ENCODE measurements at places on chromosomes 1 and 21.

DNA sequence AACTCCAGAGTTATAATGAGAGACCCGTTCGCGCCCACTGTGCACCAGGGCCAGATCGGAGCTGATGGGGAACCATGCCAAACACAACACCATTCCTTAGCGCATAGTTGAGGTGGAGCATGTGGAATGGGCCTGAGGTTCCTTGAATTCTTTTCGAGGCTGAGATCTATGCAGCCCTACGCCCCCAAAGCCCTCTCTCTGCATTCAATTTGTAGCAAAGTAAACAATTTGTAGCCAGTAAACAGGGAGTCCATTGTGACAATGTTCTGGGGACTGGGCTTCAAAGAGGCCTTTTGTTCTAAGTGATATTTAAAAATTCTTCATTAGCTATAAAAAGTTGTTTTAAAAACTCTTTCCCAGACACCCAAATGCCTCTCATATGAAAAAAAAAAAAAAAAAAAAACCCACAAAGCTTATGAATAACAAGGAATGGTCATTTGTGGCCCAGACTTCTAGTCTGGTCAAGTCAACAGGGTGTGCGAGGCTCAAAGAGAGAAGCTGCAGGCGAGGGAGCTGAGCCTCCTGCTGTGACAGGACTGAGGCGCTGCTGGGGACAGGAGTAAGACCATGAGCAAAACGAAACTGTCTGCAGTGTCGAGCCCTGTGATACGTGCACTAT, 30.6 kb upstream of the KCNE2 start:
- DNase-seq: no peak

GRCh38 chr1:5920201-5920600, 72.0 kb downstream of the NPHP4 start:
- DNase-seq: no peak

DNA sequence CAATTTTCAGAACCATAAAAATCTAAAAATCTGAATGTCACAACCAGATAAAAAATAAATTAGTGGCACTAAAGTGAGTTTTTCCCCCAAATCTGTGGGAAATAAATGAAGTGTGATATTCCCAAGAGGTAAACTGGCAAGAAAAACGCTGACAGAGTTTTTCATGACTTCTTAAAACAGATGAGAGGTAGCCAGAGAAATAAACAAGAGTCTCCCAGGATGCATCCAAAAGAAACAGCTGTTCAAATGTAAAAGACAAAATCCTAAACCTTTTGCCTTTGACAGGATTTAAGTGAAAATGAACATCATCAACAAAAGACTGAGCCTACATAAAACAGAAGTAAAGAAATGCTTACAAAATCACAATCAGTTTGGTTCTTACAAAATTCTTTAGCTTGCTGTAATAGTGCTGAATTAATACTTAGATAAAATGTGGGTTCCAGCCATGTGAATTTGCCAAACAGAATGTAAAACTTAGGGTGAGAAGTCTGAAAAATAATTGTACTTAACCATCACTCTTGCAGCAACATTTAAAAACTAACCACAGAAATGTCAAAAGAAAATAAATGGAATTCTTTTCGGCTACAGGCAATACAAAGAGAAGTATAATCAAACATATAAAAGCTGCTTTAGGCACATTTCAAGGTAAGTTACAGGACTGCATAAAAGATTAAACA, 133.6 kb downstream of the EIF4G3 start:
- no peak for DNase-seq

DNA sequence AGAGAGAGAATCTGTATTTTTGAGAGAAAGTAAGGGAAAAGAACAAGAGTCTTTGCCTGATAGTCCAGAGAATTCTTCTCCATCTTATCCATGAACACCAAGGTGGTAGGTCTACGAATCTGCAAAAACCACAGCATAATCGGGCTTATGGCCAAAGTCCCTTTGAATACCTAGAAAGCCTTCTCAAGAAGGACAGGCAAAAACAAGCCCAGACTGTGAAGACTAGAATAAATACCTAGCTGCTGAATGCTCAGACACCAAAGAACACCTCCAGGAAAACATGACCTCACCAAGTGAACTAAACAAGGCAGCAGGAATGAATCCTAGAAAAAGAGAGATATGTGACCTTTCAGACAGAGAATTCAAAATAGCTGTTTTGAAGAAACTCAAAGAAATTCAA, 79.2 kb downstream of the HFM1 start:
- DNase-seq: no peak

- no peak for DNase-seq
Measured at GRCh38 chr1:234111458-234112142, 207.1 kb downstream of the SLC35F3 start.

- no peak for DNase-seq
Measured at GRCh38 chr1:24961334-24961733, 31.3 kb upstream of the RUNX3 start.

- DNase-seq: no peak
Measured at GRCh38 chr1:86472767-86473166, 4.0 kb downstream of the CLCA1 start.

DNA sequence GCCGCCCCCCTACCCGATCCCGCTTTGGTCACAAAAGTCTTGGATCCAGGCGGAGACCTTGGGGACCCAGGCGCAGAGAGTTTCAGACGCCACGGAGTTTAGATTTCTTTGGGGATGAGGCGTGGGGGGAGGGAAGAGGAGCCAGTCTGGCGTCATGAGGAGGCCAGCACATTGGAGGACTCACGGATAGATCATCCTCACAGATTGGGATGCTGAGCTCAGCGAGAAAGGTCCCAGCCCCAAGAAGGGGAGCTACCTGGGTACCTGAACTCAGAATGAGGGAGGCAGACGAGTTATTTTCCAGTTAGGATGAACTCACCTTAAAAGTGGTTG, 393 bp downstream of the ELAPOR1 start:
- DNase-seq: no peak

DNA sequence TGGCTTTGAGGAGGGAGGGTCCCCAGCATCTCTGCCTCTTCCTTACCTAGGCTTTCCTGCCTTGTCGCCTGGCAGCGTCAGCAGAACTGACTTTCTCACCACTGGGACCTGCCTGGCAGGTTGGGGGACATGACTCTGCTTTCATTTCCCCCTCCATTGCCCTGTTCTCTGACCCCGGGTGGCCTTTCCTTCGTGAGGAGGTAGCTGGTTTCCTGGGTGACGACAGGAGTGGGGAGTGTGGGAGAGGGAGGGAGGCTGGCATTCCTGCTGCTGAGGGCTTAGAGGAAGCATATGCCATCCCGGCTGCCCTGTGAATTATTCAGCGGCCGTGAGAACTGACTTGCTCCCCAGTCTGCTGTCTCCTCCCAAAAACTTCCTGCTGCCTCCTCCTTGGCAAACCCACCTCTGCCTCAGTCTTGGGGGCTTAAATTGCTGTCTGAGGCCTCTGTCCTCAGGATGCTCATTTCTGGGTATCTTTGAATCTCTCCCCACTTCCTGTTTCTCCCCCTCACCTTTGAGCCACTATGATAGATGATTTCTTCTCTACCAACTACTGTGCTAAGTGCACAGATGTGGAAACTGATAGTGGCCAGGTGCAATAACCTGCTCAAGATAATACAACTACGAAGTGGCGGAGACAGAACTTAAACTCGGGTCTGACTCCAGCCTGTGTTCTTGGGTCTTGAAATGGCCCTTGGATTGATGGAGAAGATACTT, 182.0 kb upstream of the CSF3R start:
- no peak for DNase-seq

- no peak for DNase-seq
Measured at GRCh38 chr1:14466006-14466405, 132.5 kb upstream of the KAZN start.

DNA sequence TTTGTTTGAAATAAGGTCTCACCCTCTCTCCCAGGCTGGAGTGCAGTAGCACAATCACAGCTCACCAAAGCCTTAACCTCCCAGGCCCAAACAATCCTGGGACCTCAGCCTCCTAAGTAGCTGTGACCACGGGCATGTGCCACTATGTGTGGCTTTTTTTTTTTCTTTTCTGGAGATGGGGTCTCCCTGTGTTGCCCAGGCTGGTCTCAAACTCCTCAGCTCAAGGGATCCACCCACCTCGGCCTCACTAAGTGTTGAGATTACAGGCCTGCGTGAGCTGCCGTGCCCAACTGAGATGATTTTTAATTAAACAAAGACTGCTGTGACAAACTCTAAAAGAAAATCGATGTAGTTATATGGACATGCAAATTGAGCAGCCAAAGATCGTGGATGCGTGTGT, 768.4 kb upstream of the ADGRL2 start:
- DNase-seq: no peak

GRCh38 chr1:79371802-79372201, 365.3 kb upstream of the ADGRL4 start:
- no peak for DNase-seq

DNA sequence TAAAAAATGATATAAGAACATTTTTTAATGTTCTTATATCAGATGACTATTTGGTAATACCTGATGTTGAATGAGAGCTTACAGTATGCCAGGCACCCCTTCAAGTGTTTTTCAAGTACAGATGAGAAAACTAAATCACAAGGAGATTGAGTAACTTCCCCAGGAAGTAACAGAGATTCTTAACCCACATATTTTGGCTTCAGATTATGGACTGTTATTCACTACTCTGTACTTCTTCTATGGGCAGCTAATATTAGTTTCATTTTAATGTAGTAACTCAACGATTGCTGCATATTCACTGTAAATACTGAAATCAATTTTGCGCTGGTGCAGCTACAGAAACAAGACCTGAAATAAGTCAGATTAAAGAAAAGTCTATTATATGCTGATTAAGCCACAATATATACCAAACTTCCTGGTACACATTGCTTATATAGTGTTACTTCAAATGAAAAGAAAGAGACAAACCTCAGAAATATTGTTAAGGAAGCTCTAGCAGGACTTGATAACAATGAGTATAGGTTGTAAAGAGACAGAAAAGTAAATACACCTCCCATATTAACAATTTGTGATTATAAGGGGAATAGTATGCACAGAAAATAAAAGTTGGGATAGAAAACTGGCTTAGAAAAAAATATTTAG, 19.7 kb downstream of the DPYD start:
- no peak for DNase-seq

DNA sequence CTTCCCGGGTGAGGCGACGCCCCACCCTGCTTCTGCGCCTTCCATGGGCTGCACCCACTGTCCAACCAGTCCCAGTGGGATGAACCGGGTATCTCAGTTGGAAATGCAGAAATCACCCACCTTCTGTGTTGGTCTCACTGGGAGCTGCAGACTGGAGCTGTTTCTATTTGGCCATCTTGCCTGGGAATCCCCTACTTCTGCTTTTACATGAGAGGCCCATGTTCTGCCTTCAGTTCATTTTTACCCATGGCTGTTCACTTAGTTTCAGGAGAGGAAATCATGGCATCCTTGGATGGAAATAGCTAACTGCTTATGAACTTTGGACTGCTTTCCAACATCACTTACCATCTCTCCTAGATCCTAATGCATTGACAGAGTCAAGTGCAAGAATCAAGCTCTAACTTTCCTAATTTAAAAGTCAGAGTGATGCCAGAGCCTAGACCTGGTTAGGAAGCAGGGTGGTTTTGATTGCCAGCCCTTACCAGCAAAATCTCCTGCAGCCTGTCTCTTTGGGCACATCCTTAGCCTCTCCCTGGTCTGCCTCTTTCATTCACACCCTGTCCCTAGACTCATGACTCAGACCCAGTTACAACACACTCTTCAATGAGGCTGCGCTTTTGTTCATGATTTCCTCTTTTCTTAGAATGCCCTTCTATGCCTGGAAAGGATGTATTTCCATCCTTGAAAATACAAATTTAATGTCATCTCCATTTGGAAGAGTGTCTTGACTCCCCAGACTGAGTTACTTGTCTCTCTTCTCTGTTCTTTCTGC, 137.2 kb downstream of the KCTD3 start:
- DNase-seq: no peak

- no peak for DNase-seq
Measured at GRCh38 chr21:45892916-45893739, 88.4 kb upstream of the COL6A1 start.

DNA sequence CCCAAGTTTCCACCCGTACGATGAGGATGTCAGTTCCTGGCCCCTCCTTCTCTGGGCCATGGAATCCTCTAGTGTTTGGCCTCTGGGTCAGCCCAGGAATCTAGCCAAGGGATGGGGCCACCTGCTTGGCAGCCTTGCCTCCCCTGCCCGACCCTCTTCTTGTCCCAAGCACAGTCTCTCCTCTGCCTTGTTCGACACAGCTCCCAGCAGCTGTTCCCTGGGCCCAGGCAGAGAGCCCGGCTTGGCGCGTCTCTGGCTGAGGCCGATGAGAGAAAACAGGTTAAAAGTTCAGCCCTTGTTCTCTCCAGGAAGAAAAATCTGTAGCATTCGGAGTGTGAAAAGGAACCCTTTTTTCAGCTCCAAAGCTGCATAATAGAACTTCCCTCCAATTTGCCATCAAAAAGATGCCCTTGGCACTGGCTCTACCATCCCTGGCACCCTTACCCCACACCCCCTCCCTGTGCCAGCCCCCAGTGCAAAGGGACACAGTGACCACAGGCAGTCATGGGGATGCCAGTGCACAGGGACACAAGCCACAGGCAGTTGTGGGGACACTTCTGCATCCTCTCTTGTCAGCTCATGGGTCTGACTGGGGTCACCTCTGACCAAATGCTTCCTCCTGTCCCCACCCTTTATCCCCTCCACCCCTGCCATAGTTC, 68.4 kb downstream of the EPHB2 start:
- no peak for DNase-seq

DNA sequence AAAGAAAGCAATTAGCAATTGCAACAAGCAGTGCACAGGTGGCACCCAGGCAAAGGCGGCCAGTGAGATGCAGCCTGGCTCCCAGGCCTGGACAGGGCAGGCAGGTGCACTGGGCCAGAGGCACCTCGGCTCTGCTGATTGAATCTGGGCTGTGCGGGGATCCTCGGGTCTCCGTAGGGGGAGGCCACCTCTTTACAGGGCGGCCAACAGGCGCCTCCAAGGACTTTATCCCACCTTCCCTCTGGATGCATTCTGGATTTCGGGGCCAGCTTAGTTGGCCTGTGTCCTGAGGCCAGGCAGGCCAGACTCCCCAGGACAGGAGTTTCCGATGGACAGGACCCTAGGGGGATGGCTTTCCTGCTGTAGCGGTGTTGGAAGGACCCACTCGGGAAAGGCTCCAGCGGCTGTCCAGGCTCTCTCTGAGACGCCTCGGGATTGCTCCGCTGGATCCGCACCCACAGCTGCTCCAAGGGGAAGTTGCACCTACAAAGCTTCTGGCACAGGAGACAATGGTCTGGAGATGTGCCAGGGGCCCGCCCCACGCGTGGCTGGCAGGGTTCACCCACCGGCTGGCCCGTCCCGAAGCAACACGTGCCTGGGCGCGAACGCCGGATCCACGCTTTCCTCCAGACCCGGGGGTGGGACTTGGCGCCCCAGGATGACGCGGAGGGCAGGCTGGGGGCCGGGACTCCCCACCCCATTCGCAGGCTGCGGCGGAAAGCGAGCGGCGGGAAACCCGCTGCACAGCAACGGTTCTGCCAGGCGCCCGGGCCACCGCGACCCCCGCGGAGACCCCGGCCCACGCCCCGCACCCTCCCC, 810 bp downstream of the SLC19A1 start:
- peak; percentile 38 for DNase-seq

DNA sequence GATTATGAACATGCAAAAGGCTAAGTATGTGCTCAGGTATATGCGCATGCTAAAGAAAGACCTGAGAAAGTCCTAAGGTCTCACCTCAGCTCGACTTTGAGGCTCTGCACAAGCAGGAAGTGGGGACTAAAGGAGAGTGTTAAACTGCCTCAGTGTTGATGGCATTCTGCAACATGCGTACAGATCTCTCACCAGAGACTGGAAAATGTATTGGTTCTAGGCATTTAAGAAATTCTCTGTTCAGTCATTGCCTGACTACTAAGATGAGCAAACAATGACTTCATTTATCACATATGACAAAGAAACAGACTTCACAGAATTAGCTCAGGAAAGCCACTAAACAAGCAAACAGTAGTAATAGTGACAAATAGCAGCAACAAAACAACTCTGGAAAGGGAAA, 90.8 kb downstream of the USH2A start:
- no peak for DNase-seq

- peak; percentile 9 for DNase-seq
Measured at GRCh38 chr1:154405747-154406571, 816 bp downstream of the IL6R start.

All from DMS79 treated with DMSO at 0.1 percent for 48 hours (cell line).